Memory B cell (primary cell): ENCODE measurements at places on chromosomes 2 and 18.

- DNase-seq = no peak
Observed at GRCh38 chr2:235719146-235719942, 225.5 kb downstream of the AGAP1 start.

- no peak for DNase-seq
Observed at GRCh38 chr2:43117521-43118143, 108.8 kb downstream of the ZFP36L2 start.

DNA sequence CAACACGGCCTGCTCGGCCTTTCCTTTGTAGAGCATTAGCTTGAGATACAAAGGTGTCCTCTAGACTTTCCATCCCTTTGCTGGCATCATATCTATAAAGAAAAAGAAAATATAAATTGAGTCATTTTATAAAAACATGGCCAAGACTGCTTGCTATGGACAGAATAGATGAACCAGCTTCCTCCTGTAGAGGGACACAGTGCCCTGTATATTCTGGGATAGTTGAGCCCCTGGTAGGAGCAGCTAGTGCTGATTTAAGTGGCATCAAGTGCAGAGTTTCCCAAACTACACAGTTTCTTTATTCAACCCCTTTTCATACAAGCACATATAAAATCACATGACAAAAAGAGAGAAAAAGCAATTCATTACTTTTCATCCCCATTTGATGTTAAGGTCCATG is 47.9 kb downstream of the GEMIN6 start:
- no peak for DNase-seq

DNA sequence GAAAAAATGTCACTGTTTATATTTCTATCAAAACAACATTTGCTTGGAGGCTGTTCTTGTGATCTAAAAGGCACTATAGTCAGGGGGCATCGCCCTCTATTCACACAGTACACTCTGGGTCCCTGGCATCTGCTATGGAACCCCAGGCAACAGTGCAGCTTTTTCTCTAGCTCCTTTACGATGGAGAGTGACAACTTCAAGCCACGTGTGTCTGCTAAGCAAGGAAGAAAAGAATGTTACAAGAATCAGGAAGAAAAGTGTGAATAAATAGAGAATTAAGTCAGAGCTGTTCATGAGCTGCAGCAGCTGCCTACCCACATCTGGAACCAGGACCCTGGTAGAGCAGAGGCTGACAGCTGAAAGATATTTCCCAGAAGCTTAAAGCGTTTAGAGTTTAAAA is 11.2 kb downstream of the RND3 start:
- DNase-seq = no peak

DNA sequence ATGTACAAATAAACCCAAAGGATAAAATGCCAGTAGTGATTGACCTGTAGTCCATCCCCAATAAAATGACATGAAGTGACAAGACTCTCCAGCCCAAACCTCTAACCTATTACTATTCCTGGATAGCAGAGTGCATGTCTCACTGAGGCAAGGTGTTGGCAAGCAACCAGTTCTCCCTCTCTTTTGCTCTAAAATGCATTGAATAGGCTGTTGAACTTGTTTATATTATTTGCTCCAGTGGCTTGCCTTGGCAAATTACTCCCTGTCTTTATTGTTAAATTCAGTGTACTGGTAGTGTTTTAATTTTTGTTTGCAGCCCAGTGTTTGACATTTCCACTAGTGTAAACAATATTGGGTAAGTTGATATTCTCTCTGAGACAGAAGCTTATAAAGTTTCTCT is 70.5 kb downstream of the CSRNP3 start:
- no peak for DNase-seq

DNA sequence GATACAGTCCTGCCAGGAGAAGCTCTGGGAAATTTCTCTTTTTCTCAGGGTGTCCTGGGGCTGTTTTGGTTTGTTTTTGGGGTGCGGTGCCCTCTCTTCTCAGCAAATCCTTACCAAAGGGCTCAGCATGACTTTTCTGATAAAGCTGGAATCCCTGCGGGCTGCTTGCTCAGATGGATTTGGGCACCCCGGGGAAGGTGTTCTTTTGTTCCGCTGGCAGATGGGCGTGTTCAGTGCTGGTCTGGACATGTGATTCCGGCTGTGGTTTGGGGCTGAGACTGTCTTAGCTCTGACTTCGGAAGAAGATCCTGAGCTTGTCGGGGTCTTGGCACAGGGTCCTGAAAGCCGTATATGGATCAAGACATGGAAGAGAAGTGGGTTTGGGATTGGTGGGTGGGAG is 134.2 kb upstream of the SPRED2 start:
- no peak for DNase-seq

DNA sequence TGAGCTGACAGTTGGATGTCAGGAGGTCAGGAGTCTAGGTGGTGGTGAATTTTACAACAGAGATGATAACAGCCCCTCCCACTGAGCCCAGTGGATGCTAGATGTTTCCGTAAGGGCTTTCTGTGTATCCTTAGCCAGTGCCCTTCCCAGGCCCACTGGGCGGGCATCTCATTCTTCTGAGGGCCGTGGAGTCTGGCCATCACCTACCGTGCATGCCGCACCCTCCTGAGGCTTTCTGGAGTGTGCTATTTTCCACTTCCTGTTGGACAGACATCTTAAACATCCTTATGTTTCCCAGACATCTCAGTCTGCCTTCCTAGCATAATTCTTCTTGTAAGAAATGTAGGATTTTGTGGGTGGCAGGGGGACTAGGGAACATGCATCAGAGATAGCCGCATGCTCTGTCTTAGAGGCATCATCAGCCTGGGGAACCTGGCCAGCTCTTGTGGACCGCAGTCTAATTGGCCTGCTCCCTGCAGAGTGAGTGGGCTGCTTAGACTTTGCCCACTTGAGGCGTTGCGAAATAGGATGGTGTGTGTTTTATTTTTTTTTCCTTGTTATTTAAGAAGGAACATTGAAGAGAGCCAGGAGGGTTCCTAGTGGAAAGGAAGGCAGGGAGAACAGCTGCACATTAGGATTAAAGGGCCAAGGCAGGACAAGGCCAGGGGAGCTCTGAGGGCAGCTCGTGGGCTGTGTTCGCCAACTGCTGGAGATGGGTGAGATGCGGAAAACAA is 135.8 kb downstream of the SH3RF3 start:
- no peak for DNase-seq

GRCh38 chr2:215657844-215658243 is 222.0 kb upstream of the FN1 start:
- DNase-seq = no peak

DNA sequence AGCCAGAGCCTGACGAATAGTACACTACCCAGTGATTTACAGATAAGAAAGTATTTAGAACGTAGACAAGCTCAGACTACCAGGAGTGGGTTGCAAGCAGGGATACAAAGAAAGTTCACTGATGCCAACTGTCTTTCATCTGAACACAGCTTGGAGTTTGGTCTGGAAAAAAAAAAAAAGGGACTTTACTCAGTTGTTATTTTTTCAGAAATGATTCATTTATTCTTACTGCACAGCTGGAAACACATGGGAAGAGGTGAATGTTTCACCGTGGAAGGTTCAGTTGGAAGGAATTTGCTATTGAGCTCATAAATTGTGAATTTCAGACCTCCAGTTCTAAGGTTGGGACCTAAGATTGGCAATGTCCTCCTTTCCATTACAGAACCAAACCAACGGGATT is 259.7 kb downstream of the ETAA1 start:
- no peak for DNase-seq

- no peak for DNase-seq
Observed at GRCh38 chr18:11183637-11184036, 34.3 kb upstream of the PIEZO2 start.

DNA sequence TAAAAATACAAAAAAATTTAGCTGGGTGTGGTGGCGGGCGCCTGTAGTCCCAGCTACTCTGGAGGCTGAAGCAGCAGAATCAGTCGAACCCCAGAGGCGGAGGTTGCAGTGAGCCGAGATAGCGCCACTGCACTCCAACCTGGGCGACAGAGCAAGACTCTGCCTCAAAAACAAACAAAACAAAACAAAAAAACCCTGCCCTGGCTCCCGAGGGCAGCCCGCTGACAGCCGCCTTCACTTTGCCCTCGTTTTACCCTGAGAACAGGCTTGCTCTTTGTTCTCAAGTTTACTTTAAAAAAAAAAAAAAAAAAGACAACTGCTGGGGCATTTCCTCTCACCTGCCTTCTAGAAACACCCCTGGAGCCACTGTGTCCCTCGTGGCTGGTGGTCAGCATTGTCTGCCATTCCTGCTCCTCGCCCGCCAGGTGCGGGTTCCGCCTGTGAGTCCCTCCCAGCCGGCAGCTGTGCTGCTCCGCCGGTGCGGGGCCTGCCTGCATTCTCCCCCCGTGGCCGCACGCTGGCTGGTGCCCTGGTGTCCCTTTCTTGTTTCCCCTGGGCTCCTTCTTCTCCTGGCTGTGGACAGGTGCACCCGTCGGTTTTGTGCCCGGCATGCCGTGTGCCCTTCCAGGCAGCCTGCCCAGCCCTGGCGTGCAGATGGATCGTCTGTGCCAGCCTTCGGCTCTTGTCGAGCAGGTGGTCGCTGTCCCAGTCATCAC is 105.7 kb downstream of the USP40 start:
- DNase-seq = no peak

DNA sequence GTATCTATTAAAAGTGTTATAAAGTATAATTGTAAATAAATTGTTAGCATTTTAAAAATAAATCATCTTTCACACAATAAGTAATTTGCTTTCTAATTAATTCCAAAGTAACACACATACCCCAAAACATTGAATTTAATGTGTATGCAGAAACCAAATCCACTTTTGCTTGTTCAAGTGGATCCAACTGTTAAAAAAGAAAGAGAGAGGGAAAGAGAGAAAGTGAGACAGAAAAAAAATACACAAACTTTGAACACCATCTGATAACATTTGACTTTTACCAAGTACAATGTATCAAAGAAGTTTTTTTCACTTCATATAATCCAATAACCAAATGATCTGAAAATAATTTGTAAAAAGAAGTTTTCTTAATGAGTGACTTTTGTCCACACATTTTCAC is 16.6 kb downstream of the C1D start:
- no peak for DNase-seq

DNA sequence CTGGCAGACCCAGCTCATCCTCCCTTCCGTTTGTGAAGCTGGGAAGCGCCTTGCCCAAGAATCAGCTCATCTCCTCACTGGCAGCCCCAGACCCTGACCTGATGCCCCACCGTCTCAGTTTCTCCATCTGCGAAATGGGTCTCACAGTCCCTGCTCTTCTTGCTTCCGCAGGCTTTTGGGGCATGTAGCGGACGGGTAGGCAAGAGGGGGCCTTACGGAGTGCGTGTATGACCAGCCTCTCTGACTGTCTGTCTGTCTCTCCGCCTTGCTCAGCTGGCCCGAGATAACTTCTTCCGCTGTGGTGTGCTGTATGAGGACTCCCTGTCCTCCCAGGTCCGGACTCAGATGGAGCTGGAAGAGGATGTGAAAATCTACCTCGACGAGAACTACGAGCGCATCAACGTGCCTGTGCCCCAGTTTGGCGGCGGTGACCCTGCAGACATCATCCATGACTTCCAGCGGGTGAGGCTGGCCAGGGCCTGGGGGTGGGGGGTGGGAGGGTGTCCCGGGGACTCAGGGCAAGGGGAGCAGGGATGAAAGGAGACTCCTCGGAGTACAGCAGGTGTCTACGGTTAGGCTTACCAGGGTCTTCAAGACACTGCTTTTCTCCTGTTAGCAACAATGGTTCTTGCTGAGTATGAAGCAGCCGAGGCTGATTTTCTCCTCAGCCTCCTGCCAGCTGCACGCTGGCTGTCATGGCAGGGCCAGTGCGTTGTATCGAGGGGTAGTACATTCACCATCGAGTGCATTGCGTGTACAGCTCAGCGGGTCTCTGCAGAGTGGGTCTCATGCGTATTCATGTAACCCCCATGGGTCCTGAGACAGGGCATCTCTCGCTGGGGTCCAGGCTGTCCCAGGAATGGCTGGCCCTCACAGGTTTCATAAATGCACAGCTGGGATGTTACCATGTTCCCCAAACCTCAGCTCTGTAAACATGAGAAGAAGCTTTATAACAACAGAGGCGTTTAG is 10.9 kb downstream of the ITM2C start:
- no peak for DNase-seq

GRCh38 chr2:137966043-137966442 is 1.8 kb downstream of the HNMT start:
- DNase-seq = no peak

- no peak for DNase-seq
Observed at GRCh38 chr18:10453806-10454680, at the start of gene APCDD1. TSS of gene APCDD1 (plus strand) at chr18:10454635. CDS start at chr18:10454982, 347 bp downstream.

- DNase-seq = no peak
Observed at GRCh38 chr18:58819051-58819450, 45.6 kb upstream of the ZNF532 start.

GRCh38 chr2:231455222-231455621 is 9.1 kb downstream of the NCL start:
- DNase-seq = no peak

- no peak for DNase-seq
Observed at GRCh38 chr18:13559754-13560153, 166.6 kb downstream of the FAM210A start.

- no peak for DNase-seq
Observed at GRCh38 chr2:47796090-47796697, 13.2 kb downstream of the MSH6 start.

DNA sequence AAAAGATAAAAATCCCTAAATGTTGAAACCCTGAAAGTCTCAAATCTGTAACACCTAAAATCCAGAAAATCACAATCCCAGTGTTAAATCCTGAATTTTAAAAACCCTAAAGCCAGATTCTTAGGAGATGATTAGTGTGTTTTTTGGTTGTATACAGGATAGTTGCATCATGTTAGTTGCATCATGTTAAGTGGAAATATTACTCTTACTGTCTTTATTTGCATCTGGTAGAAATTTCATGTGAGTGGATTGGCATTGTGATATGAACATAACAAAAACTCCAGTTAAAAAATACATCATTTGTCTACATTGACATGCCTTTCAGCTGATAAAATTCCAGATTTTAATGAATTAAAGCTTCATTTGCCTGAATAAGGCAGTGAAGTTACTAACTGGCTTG is 683.1 kb upstream of the ACVR2A start:
- DNase-seq = no peak

DNA sequence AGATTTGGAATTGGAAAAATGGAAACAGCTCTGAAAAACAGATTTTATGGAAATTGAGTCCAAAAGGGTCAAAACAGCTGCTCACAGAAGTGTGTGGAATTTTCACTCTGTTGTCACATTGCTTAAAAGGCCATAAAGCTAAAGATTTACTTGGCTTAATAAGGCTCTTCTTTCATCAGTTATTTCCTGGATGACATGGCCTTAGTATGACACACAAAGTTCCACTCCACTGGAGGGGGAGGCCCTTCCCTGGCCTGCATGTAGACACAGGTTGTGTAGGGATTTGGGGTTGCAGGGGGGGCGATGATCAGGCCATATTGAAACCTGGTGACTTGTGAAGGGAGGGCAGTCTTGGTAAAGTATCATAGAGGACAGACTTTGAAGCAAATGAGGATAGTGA is 34.0 kb downstream of the TMEM185B start:
- no peak for DNase-seq

DNA sequence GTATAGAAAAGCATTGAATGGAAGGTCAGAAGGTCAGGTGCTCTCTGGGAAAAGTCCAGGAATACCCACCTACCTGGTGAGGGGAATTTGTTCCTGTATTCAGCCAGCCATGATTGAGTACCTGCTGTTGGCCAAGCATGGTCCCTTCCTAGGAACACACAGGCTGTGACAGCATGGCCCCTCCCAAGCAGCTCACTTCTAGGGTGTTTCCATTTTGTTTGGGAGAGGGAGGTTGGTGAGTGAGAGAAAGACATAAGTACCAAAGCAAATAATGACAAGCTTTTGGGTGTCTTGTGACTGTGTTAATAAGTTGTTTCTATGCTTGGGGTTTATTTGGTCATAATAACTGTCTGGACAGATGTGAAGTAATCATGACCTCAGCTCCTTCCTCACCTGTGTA is 46.3 kb downstream of the CABLES1 start:
- DNase-seq = no peak
